Daoy (cell line): ENCODE measurements at places on chromosomes 7 and 10. TPM values are rescaled to one million over a fixed set of nuclear protein-coding genes. Genes with fewer than 3 reads are reported as not detected.

EXOC4 gene
- total RNA-seq = 36.9 and 39.7 TPM in 2 replicates

TRAPPC14 gene
- 9.0 and 15.5 TPM in 2 replicates for total RNA-seq

ZNF365 gene
- total RNA-seq = 1.8 and 2.4 TPM in 2 replicates

ITGA8 gene
- 0.06 TPM in 1 of 2 replicates, not detected in the other for total RNA-seq

TFEC gene
- 0.51 and 0.63 TPM in 2 replicates for total RNA-seq

RARRES2 gene
- total RNA-seq = 3.9 and 11.8 TPM in 2 replicates

RGR gene
- total RNA-seq = not detected in 2 replicates

EPO gene
- not detected in 2 replicates for total RNA-seq

PON1 gene
- not detected in 2 replicates for total RNA-seq

NRG3 gene
- total RNA-seq = not detected in 2 replicates

DNA sequence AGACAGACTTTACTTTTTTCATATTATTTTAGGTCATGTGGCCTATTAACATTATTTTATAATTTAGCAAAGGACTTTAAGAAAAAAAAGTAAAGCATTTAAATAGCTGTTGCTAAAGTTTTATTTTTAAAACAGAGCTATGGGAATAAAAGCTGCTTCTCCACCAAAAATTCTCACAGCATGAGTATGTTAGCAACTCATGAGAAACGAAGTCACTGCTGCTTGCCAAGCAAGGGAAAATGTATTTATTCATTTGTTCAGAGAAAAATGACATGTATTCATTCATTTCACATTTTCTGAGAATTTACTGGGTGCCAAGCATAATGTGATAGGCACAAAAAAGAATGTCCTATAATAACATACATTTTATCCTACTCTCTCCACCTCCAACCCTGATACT, 5.1 kb downstream of the LRRC72 start:
- no peak for DNase-seq

DNA sequence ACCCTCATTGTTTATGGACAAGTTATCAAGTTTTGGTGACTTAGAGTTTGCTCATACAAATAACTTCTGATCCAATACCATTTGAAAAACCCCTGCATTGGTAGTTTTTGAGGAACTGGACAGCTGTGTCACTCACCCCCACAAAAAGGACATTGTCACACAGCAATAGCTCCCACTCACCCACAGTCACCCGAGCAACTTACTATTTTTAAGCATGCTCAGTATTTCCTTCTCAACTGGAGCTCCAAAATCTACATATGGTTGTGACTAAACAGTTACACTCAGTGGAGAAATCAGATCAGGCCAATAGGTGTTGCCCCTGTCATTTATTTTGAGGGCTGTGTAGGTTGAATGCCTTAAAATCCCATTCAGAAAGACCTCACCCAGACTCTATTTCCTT, 165.2 kb upstream of the AUTS2 start:
- no peak for DNase-seq

DNA sequence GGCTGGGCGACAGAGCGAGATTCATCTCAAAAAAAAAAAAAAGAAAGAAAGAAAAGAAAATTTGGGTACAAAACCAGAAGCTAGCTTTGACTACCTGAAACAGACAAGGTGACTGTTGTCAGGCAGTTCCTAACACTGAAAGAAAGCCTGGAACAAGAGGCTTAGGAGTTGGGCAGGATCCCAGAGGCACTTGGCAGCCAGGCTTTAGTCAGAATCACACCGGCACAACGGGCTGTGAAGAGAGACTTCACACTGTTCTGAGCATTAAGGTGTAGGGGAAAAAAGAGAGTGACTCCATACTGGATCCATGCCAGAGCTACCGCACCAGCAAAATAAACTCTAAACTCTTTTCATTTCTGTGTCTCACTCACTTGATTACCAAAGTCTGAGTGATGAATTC, 130.8 kb downstream of the ZNF467 start:
- DNase-seq = no peak

GRCh38 chr7:66352071-66352470, 146.9 kb downstream of the TPST1 start:
- DNase-seq = peak; percentile 74

- no peak for DNase-seq
These were observed 637.6 kb upstream of the C7orf33 start for GRCh38 chr7:147952918-147953317.

- no peak for DNase-seq
These were observed 171.5 kb downstream of the ADK start for GRCh38 chr10:74322565-74322964.

DNA sequence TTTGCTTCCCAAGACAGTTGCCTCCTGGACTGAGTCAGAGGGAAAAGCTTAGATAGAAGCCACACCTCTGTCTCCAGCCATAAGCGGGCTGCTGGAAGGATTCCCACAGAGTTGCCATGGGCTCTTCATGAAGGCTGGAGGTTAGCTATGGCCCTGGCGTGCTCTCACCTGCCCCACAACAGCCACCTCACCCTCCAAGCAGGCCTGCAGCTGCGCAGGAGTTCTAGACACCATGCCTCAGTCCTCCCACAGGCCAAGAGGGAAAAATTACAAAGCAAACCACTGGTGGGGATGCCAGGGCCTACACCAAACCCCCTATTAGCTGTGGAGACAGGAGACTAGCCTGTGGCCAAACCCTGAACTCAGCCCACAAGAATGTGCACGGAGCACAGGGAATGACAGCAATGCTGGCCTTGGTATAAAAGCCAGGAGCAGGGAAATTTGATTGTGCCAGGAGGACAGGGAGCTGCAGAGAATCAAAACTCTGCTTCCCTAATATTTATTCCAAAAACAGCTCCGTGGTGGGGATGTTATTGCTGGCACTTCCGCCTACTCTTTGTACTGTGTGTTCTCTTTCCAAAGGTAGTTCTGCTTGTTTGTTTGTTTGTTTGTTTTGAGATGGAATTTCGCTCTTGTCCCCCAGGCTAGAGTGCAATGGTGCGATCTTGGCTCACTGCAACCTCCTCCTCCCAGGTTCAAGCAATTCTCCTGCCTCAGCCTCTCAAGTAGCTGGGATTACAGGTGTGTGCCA, 60.3 kb upstream of the STK17A start:
- peak; percentile 84 for DNase-seq

- DNase-seq = no peak
These were observed 297.4 kb upstream of the PCDH15 start for GRCh38 chr10:55098452-55098851.

DNA sequence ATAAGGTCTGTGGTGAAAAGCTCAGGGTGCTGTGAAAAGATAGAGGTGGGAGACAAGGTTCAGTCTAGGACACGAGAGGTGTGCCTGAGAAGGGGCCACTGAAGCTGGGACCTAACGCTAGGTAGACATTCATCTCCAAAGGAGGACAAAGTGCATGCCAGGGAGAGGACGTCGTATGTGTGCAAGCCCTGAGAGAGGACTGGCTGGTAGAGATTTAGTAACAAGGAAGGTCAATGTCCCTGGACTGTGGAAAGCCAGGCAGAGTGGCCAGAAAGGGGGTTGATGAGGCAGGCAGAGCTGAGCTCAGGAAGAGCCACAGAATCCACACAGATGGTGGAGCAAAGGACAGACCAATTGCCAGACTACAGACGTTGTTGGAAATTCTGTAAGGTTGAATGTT, 817.6 kb downstream of the CCSER2 start:
- DNase-seq = no peak
